ENCODE measurements at places on chromosomes 11 and 22. TPM values are rescaled to one million over a fixed set of nuclear protein-coding genes. Genes with fewer than 3 reads are reported as not detected.

NEFH gene
- total RNA-seq, result 2.9 TPM

POU2AF3 gene
- total RNA-seq, result 2.9 TPM

HTR3B gene
- 0.17 TPM for total RNA-seq

DNA sequence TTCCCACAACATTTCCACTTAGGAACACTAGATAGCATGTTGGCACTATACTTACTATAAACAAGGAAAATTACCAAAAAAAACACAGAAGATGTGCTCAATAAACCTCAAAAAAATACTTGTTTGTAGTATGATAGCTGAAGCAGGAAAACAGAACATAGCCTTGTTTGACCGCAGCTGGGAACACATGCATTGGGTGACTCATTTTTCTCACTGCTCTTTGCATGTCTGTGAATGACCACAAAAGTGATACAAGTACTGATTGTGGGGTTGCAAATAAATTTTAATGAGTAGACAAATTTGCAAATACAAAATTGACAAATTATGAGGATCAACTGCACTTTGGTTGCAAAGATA, 22.8 kb upstream of the GUCY1A2 start:
- no peak for DNase-seq

MUC5AC gene
- total RNA-seq, result 1.4 TPM
